ENCODE measurements at places on chromosomes 2 and 18.

GRCh38 chr2:38037757-38038621, 38.0 kb downstream of the CYP1B1 start:
- peak; percentile 63 for DNase-seq

DNA sequence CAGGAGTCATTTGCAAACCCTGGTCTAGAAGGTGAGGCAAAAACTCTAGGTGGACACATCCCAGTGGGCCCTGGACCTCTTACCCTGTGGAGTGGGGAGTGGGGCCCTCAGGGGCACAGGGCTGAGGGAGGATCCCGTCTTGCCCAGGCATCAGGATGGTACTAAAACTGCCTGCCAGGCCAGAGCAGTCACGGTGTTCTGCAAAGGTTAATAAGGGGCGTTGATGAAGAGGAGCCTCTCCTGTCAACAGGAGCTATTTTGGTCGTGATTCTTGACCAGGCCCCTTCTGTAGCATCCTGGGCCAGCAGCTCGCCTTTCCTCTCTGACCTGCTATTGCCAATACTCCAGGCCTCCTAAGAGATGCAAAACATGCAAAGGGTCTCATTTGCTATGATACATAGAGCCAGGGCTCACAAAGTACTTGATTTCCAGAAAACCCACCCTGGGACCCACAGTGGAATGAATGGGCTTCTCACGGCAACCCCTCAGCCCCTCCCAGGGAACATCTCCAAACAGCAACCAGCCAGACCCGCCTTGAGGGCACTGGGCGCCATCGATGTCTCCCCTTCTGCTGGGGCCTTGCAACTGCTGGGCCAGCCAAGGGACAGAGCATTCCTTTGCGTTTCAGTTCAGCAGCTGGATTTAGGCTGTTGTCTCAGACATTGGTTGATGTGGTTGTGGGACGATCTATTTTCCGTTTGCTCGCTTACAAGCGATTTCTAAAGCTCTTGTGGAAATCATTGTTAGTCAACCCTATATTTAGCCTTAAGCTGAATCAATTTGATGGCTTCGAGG, 111.1 kb downstream of the PDCL3 start:
- peak; percentile 34 for DNase-seq

DNA sequence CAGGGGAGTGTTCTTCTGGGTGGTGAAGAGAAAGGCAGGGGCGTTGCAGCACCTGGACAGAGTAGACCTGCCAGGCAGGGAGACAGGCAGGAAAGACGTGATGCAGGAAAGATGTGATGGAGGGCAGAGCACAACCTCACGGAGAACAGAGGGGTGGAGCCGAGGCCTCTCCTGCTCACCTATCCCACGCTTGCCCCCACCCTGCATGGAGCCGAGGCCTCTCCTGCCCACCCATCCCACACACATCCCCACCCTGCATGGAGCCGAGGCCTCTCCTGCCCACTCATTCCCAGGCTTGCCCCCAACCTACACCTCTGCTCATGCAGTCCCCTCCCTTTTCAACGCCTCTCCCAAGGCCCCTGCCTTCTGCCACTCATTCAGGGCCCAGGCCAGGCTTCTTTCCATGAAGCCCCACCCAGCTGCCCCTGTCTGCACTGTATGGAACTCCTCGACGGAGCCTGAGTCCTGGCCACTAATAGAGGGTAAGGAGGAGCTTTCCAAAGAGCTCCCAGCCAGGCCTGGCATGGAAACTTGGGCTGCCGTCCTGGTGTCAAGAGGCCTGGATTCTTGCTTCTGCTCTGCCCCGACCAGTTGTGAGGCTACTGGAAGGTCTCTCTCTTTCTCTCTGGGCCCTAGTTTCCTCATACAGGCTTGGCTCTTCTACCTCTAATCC, 32.0 kb upstream of the LOXHD1 start:
- no peak for DNase-seq

- no peak for DNase-seq
Measured at GRCh38 chr2:138531913-138532312, 30.3 kb downstream of the SPOPL start.

DNA sequence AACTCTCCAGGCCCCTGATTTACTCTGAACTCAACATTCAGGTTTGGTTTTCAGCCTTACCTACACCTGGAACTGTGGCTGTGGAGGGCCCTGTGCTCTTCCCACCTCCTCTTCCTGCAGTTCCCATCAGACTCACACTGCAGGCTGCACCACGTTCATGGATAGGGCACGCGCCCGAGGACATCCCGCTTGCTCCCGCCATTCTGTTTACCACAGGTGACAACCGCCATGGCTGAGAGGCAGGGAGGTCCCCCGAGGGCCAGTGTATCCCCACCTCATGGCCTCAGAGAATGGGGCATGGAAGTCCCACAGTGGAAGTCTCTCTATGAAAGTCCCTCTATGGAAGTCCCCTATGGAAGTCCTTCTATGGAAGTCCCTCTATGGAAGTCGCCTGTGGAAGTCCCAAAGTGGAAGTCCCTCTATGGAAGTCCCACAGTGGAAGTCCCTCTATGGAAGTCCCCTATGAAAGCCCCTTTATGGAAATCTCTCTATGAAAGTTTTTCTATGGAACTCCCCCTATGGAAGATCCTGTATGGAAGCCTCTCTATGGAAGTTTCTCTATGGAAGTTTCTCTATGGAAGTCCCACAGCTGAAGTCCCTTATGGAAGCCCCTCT, 358.4 kb upstream of the SALL3 start:
- DNase-seq, result no peak

DNA sequence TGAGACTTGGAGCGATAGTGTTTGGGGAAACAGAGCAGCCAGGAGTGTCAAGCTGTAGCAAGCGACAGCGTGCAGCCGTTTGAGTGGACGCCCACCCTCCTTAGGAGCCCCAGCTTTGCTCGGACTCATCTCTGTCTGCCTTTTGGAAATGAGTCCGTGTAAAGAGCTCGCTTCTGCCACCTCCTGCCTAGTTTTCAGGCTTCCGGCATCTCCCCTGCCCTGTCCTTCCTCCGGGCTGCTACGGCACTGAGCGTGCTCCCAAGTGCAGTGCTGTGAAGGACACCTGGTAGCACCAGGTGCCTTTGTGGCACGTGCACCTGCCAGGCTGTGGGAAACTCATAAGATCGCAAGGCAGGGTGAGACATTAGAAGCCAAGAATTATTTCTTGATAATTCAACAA, 117.1 kb downstream of the RNF144A start:
- peak; percentile 64 for DNase-seq

- DNase-seq, result no peak
Measured at GRCh38 chr2:165778653-165779451, 15.2 kb downstream of the GALNT3 start.

DNA sequence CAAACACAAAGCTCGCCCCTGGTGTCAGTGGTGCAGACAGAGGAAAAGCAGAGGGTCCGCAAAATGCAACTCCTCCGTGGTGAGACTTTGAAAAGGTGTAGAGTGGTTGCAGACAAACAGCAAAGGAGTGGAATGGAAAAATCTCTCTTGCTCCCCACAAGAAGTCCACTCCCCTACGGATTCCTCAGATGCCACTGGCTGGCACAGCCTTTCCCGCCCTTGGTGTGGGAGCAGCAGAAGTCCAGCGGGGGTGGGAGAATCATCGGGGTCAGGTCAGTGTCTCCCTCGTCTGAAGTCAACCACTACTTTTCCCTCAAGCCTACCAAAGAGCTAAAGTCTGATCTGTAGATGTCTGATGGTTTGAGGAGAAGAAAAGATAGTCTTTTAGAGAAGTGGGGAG, 22.3 kb upstream of the B3GNT7 start:
- no peak for DNase-seq

- no peak for DNase-seq
Measured at GRCh38 chr2:241796610-241797138, 12.3 kb upstream of the NEU4 start.

GRCh38 chr2:21055879-21056790, 12.3 kb upstream of the APOB start:
- no peak for DNase-seq

- DNase-seq, result no peak
Measured at GRCh38 chr18:35465329-35465728, 32.4 kb downstream of the INO80C start.

- peak; percentile 38 for DNase-seq
Measured at GRCh38 chr18:78742218-78742745, 237.3 kb upstream of the SALL3 start.

- no peak for DNase-seq
Measured at GRCh38 chr2:7888876-7889275, 793.0 kb upstream of the ID2 start.

- DNase-seq, result no peak
Measured at GRCh38 chr2:1633092-1633671, 111.1 kb downstream of the PXDN start.

- peak; percentile 93 for DNase-seq
Measured at GRCh38 chr18:48548011-48548771, 9.4 kb downstream of the CTIF start.

- no peak for DNase-seq
Measured at GRCh38 chr2:22450831-22451230, 934.1 kb upstream of the KLHL29 start.

DNA sequence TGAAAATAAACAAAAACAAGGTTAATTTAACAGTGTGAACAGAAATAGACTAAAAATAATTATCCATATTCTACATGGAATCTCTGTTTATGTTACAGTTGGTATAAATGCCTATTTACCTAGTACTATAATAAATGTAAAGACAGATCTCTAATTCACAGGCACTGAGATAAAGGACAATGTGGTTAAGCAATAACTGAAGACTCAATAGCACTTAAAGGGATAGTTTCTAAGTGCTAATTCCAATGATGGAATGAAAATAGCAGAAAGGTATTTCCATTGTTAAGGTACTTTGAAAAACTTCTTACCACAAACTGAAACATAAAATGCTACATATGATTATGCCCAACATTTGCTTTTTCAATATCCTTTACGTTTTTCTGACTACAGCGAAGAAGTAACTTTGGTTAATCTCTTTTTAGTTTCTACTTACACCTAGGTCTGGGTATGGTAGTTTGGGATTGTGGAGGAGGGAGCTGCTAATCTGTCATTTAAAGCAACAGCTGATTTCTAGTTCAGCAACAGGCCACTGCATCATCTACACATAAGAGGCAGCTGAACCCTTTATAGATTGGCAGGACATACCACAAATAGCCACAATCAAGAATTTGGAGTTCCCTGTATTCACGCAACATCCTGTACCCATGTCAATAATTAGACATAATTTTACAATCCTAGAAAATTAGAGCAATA, 27.2 kb downstream of the MAP4K3 start:
- DNase-seq, result no peak

GRCh38 chr2:224816816-224817215, 100.7 kb upstream of the CCDC195 start:
- DNase-seq, result no peak

DNA sequence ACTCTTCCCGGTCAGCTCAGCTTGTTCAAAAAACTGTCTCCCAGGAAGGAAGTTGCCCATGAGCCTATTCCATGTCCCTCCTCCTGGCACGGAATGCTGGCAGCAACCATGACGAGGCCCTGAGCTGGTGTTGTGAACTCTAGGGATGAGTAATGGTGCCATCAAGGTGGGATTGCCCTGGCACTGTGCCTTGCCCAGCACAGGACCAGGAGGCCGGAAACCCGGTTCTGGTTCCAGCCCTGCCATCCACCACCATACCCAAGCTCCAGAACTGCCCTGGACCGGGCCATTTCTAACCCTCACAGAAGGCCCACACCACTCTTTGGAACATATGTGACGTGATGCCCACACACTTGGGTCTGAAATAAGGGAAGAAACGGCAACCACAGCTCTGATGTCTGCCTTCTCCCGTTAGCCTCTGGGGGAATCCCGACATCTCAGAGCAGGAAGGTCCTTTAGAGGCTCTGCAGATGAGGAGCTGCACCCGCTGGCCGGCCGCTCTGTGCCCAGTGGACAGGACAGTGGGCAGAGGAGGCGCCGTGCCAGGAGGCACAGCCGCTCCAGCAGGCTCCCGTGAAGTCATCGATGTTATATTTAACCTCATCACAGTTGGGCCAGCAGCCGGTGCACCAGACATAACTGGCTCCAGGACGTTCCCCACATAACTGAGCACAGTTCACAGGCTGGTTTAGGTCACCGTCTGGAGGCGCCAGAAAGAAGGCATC, 462.1 kb upstream of the ID2 start:
- no peak for DNase-seq

DNA sequence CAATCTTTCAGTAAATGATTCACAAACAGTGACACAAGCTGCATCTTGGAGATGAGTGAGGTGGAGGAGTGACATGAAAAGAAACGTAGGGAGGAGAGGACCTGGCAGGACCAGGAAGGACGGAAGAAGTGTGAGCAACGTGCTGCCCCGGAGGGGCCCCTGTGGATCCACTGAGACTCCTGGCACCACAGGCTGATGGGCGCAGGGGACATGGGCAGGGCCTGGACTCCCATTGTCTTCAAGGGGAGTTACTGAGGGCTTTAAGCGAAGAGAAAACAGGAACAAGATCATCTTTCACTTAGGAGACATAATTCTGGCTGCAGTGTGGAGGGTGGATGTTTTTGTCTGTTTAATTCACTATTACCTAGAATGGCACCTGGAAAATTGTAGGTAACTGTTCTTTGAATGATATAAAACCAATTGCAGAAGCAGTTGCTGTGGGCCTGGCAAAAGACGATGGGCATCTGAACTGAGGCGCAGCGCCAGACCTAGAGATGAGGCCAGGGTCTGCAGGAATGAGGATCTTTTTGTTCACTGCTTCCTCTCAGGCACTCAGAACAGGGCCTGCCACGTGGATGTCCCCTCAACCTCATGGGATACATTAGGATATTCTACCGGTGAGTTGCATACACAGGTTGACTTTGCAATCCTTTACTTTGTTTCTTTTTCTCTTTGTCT, 156.4 kb downstream of the TMEM18 start:
- no peak for DNase-seq

DNA sequence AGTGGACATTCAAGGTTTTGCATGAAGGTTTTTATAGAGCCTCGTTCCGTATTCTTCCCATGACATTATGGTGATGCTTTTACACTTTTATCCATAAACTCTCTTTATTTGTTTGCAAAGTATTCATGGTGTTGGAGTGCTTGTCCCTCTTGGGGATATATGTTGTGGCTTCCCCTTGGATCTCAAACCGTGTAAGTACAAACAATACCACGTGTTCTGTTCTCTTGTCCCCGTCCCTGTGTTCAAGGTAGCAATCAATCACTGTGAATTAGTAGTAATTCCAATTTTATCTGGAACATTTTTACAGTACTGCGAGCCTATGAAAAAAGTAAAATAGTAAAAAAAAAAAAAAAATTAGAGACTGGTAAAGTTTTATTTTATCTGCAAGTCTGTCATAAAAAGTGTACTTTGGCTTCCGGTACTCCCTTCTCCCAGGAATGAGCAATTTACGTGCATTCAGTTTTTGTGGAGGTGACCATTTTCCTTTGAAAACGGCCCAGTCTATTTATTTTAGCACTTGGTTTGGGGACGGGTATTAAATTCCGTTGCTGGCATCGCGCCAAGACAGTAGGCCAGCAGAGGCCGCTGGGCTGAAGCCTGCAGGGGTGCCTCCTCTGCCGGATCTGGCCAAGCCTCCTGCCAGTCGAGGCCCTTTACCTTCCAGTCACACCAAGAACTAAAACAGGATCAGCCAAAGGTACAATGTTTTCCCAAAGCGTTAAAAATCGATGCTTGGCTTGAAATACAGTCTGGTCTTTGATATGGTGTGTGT, 175.7 kb downstream of the SOCS6 start:
- peak; percentile 83 for DNase-seq

- DNase-seq, result peak; percentile 84
Measured at GRCh38 chr2:74507926-74508520, 528 bp upstream of the PCGF1 start.

Measured in islet precursor cell (in vitro differentiated cells).